ENCODE measurements at places on chromosomes 6 and 20. TPM values are rescaled to one million over a fixed set of nuclear protein-coding genes. Genes with fewer than 3 reads are reported as not detected.

DNA sequence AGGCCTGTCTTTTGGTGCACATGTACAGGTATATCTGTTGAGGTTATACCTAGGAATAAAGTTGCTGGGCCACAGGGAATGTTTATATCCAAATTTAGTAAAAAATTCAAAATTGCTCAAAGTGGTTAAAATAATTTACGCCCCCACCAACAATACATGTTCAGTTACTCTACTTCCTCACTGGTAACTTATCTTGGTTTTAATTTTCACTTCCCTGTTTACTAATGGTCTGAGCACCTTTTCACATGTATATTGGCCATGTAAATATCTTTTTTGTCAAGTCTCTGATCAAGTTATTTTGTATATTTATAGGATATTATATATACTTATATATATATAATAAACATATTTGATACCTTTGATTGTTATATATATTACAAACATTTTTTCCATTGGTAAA is 9.7 kb downstream of the PDE7B start:
- no peak overlapping the region for H3K27ac ChIP-seq
- no peaks in the 10 kb centered on the region for H3K4me1 ChIP-seq
- H3K36me3 ChIP-seq, result no peaks in the 10 kb centered on the region
- H3K27me3 ChIP-seq, result no peaks in the 10 kb centered on the region
- no peak overlapping the region for H3K4me3 ChIP-seq
- DNase-seq, result no peak

GRCh38 chr6:17687136-17687535 is 19.6 kb downstream of the NUP153 start:
- no peak overlapping the region for H3K4me3 ChIP-seq
- no peaks in the 10 kb centered on the region for H3K4me1 ChIP-seq
- H3K36me3 ChIP-seq, result peaks cover 24% of the 10 kb centered on the region
- H3K27me3 ChIP-seq, result no peaks in the 10 kb centered on the region

Gene DDX43
- not detected for total RNA-seq

- DNase-seq, result no peak
- no peaks in the 10 kb centered on the region for H3K36me3 ChIP-seq
- H3K4me1 ChIP-seq, result no peaks in the 10 kb centered on the region
- H3K27me3 ChIP-seq, result no peaks in the 10 kb centered on the region
- H3K4me3 ChIP-seq, result no peak overlapping the region
Observed at GRCh38 chr20:15900443-15900842, 672.8 kb downstream of the KIF16B start.

Gene DACT2
- total RNA-seq, result 5.5 TPM

Gene MOG
- total RNA-seq, result not detected

Gene DPPA5
- not detected for total RNA-seq

GRCh38 chr20:44747166-44748004 is 1.7 kb downstream of the KCNK15 start:
- H3K36me3 ChIP-seq, result no peaks in the 10 kb centered on the region
- H3K4me3 ChIP-seq, result no peak overlapping the region
- DNase-seq, result peak; percentile 88

- DNase-seq, result no peak
- no peak overlapping the region for H3K4me3 ChIP-seq
- H3K27ac ChIP-seq, result no peak overlapping the region
- no peaks in the 10 kb centered on the region for H3K27me3 ChIP-seq
- no peaks in the 10 kb centered on the region for H3K36me3 ChIP-seq
Observed at GRCh38 chr6:160261991-160262680, 3.5 kb upstream of the SLC22A2 start.

DNA sequence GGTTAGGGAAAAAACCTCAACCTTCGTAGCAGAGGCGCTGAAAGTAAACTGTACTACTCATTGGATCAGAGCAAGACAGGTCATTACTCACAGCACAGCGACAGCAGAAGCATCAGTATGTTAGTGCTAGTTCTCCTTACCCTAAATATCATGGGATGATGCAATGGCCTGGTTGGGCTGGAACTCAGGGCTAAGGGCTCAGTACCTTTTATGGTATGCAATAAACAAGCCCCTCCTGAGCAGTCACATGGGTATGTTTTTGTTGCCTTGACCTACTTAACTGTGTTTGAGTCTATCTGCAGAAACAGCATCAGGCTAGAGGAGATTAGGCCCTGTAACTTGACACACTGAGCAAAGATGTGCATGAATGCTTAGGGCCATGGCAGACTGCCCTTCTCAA is 369.4 kb upstream of the IMPG1 start:
- no peak overlapping the region for H3K27ac ChIP-seq
- DNase-seq, result peak; percentile 15
- no peaks in the 10 kb centered on the region for H3K36me3 ChIP-seq
- H3K4me1 ChIP-seq, result peaks cover 10% of the 10 kb centered on the region
- no peak overlapping the region for H3K4me3 ChIP-seq

GRCh38 chr6:148294059-148294458 is 48.6 kb upstream of the SASH1 start:
- no peak overlapping the region for H3K4me3 ChIP-seq
- no peaks in the 10 kb centered on the region for H3K27me3 ChIP-seq
- H3K36me3 ChIP-seq, result no peaks in the 10 kb centered on the region
- H3K4me1 ChIP-seq, result peaks cover 11% of the 10 kb centered on the region

All from neural progenitor cell (in vitro differentiated cells).